Nephron progenitor cell (in vitro differentiated cells): ENCODE measurements at places on chromosomes 12 and 14.
A peak's percentile ranks its signal among the peaks of the same experiment; 100 is the strongest.

DNA sequence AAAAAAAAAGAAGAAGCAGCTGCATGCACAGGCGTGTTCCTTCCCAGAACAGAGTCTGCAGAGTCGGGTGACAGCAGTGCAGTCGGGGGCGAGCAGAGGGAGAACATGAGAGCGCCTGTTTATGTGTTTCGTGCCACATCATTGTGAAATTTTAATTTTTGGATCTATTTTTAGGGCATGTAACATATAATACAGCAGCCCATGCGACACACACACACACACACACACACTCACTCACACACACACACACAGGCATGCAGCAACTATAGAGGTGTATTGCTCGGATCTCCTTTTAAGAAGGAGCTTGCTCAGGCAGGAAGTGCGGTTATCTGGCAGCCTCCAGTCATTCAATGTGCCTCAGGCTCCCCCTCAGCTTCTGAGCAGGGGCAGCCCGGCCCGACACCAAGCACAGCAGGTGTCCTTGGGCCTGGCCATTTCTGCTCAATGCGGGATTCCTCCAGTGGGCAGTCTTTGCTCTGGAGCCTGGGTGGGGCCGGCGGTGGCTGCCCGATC, 71.8 kb downstream of the ZNF664 start:
- DNase-seq: no peak

DNA sequence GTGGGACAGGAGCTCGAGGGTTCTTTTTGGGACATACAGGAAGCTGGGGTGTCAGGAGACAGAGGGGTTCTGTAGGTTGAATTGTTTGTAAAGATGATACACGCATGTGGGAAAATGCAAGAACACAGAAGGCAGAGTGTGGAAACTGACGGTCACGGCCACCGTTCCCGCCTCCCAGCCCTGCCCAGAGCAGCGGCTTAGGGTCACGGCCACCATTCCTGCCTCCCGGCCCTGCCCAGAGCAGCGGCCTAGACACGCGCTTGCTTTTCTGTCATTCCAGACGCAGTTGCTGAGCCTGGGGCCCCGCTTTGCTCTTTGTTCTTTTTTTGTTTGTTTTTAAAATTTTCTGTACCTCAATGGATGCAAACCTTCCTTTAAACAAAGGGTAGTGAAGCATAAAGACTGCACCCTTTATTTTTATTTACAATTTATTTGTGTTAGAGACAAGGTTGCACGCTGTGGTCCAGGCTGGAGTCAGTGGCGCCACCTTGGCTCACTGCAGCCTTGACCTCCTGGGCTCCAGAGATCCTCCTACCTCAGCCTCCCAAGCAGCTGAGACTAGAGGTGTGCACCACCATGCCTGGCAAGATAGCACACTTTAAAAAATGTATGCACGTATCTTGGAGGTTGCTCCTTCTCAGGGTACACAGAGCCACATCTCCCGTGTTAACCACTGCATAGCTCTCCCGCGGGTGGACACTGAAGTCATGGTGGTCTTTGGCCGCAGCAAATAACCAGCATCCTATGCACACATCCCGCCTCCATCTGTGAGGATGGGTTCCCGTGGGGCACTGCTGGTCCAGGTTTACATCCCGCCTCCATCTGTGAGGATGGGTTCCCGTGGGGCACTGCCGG, 142.3 kb downstream of the ADGRD1 start:
- no peak for DNase-seq

- DNase-seq: no peak
These were observed 29.0 kb upstream of the NINJ2 start for GRCh38 chr12:692274-692673.

DNA sequence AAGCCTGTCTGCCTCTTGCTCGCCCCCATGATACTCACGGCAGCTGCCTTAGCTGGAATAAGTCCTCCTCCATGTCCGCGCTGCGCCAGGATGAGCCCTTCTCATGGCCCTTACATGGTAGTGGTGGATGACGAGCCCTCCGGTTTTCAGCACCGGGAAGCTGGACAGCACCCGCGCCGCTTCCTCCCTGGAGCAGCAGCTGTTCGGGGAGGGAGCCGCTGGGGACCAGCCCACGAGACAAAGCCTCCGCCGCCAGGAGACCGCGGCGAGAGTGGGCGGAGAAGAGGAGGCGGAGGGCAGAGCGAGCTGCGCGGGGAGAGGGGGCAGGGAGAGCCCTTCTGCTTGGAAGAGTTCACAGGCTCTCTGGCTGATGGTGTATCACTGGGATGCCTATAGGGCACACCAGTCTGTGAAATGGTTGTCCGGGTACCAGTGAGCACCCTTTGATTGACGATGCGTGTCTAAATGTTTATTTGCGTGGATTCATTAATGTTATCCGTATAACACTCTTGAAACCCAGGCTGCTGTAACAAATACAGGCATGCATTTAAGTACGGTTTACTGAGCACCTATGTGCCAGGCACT, at the start of gene SVOP:
Gene SVOP (minus strand): TSS at position 273 of the 585 bp plus-strand sequence. CDS start 200 bp downstream, at position 73.
- DNase-seq: peak; percentile 99

- no peak for DNase-seq
These were observed 142.1 kb downstream of the KIF21A start for GRCh38 chr12:39300799-39301198.

GRCh38 chr14:96094211-96094610, 55.0 kb downstream of the C14orf132 start:
- no peak for DNase-seq

GRCh38 chr14:61337893-61338292, 16.5 kb downstream of the PRKCH start:
- no peak for DNase-seq

DNA sequence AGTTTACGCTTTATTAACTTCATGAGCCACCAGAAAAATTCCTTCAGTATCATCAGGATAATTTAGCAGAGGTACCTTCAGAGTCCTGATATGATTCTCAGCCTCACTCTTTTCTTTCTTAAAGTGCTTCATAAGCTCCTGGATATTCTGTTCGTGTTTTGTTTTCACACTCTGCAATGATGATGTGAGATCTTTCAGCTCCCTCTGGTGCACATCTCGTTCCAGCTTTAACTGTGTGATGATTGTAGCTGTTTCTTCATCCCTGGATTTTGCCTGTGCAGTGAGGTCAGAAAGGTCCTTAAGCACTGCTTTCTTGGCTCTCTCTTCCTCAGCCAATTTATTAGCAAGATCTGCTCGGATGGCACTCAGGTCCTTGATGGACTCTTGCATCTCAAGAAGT, 156.7 kb downstream of the CEP128 start:
- no peak for DNase-seq

GRCh38 chr14:101791919-101792572, 30.5 kb downstream of the PPP2R5C start:
- DNase-seq: no peak

DNA sequence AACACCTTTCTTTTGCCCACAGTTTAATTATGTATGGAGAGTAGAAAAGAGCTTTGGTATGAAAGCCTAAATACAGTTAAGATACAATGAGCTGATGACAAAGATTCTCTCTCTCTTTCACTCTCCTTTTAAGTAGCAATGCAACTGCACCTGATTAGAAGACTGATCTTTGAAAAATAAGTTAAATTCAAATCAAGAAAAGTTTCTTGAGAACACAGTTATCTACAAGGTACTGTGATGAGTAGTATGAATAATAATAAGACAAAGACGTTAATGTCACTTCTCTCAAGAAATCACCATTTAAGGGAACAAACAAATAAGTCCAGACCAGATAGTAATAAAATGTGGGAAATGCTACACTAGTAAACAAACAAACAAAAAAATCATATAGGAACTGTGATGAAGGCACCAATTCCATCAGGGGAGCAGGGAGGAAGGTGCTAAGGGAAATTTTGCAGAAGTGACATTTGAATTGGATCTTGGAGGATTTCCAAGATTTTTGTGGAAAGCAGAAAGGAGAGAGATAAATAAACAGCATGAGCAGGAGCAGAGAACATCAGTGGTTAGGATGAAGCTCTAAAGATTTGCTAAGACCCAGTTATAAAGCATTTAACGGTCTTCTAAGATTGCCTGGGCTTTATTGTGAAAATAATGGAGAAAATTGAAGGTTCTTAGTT, 65.2 kb upstream of the STK38L start:
- no peak for DNase-seq

- DNase-seq: no peak
These were observed 903.6 kb upstream of the TMEM132C start for GRCh38 chr12:127363392-127363791.

- no peak for DNase-seq
These were observed 8.6 kb downstream of the PGF start for GRCh38 chr14:74946659-74947281.

DNA sequence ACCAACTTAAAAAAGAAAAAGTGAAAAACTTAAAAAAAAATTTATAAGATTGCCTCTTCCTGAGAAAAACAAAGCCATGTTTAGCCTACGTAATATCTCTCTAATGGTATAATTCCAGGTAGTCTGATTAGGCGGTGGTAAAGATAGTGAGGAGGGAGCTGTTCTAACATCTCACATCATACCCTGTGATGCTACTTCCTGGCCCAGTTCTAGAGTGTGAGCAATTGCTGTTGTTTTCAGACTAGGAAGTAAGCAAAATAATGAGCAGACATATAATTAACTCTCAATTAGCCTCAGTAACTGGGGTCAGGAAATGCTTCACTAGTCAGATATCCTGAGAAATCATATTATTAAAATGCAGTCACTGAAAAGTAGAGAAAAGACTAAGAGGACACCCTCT, 113.9 kb downstream of the PHLDA1 start:
- no peak for DNase-seq

DNA sequence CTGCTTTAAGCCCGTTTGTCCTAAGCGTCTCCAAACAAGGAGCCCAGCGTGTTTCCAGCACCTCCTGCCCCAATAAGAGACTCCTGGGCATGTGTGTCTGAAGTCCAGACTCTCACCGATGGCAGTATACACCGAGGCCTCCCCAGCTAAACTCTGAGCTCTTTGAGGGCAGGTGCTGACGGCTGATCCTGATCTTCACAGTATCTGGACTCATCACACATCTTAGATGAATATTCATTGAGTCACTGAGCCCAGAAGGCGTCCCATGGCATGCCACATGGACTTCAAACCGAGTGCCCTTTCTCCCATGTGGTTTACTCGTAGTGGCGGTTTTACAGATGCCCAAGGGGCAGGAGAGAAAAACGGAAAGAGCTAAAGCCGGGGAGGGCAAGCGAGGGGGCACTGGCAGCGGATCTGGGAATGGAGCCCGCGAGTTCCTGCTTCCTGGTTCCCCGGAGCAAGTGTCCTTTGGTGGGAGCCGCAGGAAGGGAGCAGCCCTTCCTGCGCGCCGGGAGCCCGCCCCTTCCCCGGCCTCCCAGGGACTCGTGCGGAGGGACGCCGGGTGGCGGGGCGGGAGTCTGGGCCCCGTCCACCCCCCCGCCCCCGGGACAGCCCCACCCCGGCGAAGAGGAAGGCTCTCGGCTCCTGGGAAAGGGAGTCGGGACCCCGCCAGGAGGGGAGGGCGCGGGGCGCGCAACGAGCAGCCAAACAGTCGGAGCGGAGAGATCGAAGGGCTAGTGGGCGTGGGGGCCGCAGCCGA, 585 bp upstream of the TEAD4 start:
- DNase-seq: no peak

- DNase-seq: no peak
These were observed 52.4 kb downstream of the BRMS1L start for GRCh38 chr14:35878272-35879150.

DNA sequence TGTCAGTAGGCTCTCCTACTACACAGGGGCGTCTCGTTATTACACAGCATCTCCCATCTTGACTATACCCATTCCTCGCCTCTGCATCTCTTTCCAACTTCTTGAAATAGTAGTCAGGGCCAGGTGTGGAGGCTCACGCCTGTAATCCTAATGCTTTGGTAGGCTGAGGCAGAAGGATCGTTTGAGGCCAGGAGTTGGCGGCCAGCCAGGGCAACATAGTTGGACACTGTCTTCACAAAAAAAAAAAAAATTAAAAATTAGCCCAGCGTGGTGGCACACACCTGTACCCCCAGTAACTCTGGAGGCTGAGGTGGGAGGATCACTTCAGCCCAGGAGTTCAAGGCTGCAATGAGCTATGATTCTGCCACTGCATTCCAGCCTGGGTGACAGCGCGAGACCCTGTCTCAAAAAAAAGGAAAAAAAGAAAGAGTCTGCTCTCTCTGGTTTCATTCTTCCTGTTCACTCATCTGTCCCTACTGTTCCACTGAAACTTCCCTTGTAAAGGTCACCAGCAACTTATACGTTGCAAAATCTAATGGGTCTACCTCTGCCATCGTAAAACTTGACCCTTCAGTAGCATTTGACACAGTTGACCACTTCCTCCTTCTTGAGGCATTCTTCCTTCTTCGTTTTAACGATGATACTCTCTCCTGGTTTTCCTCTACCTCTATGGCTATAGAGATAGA, 41.0 kb upstream of the PTGR2 start:
- DNase-seq: no peak

DNA sequence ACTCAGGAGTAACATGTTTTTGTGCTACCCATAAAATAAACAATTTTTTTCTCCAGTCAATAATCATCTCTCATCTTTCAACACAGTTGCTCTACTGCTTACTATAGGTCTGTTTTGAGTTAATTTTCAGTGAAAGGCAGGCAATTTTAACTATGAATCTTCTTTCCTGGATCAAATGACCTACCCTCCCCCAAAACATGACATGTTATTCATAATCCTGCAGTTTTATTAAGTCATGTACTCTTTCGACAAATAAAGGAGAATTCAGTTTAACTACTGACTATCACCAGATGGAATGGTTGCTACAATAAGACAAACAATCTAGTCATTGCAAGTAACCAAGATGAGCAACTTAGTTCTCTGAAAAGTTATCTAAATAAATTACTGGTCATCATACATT, 106.0 kb upstream of the FAR2 start:
- DNase-seq: no peak

DNA sequence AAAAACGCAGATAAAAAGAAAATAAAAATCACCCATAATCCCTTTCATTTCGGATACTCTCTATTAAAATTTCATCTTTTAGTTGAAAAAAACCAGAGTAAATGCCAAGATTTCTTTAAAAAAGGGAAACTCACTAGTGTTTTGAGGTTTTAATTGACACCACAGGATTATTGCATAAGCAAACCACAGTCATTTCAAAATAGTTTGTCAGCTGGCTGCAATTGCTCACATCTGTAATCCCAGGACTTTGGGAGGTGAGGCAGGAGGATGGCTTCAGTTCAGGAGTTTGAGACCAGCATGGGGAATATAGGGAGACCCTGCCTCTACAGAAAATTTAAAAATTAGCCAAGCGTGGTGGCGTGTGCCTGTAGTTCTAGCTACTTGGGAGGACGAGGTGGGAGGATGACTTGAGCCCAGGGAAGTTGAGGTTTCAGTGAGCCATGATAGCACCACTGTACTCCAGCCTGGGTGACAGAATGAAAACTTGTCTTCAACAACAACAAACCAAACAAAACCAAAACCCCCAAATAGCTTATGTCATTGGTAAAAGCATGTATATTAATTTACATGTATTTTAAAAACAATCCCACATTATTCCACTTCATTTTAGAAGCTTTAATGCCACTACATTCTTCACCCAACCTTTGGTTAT, 48.8 kb downstream of the SYNE2 start:
- DNase-seq: no peak

- no peak for DNase-seq
These were observed 612.4 kb downstream of the NRXN3 start for GRCh38 chr14:78782551-78782950.

- no peak for DNase-seq
These were observed 6.3 kb downstream of the FLRT2 start for GRCh38 chr14:85535991-85536832.
